GM10248 (cell line): ENCODE measurements at places on chromosomes 4 and X.

DNA sequence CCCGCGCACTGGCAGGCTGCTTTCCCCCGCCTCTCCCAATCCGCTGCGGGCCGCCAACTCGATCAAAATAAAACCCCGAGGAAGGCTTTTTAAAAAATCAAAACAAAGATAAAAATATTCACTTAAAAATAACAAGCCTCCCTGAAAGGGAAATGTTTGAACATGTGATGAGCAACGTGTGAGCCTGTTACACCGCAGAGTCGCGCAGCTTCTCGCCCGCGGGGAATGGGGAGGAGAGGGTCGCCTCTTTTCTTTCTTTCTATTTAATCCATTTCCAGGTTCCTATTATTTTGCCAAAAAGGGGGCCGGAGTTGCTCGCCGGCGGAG, 326.0 kb upstream of the F9 start:
- DNase-seq, result no peak

- no peak for DNase-seq
Observed at GRCh38 chrX:96791559-96791958, 92.1 kb upstream of the RPA4 start.

GRCh38 chr4:99746443-99746842, 70.2 kb upstream of the DAPP1 start:
- no peak for DNase-seq

DNA sequence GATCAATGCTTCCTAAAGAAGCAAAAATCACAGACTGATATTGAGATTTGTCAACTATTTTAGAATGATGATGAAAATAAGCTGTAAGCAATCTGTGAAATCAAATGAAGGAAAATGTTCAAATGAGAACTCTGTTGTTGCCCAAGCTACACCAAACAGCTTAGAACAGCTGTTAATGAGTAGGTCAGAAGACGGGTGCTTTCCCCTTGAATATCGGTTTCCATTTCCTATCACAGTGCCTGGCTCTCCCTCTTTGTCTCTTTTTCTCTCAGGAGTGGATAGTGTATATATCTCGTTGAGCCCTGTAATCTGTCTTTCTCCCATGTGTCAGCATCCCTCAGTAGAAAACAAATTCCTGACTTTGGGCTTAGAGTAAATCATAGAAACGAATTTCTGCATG, 1592.9 kb upstream of the TENM3 start:
- peak; percentile 11 for DNase-seq

DNA sequence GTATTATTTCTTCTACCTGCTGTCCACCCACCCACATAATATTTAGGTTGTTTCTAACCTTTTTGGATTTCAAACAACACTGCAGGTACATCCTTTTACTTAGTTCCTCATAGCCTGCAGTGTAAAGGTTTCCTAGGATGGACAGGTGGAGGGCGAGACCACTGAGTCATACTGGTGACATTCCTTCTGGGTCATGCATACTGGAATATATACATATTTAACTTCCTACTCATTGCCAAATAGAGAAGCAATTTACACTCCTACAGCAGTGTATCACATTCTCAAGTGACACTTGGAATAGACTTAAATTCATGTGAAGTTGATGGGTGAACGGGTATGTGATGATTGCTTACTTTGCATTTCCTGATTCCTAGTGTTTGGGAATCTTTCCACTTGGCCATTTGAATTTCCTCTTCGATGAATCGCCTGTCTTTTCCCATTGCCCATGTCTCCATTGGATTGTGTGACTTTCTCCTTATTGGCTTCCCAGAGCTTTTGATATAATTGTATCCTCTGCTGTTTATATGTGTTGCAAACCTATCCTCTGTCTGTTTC, 8.2 kb upstream of the PPP2R2C start:
- DNase-seq, result no peak

DNA sequence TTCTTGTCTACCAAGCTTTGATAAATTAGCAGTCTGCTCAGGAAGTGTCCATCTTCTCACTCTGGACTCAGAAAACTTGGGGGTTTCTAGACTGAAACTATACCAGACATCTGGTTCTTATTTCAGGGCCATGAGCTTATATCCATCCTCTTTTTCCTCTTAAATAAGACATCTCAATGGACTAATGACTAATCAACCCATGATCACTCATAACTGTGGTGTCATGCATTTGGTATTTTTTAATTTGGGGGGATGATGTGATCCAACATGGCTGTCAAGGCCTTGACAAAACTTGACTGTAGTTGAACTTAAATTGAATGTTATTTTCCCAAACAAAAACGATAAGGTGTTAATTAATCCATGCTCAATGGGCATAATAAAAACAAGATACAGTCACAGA, 87.8 kb downstream of the GPRASP3 start:
- DNase-seq, result no peak

GRCh38 chr4:23614284-23614892, 275.5 kb downstream of the PPARGC1A start:
- peak; percentile 5 for DNase-seq

DNA sequence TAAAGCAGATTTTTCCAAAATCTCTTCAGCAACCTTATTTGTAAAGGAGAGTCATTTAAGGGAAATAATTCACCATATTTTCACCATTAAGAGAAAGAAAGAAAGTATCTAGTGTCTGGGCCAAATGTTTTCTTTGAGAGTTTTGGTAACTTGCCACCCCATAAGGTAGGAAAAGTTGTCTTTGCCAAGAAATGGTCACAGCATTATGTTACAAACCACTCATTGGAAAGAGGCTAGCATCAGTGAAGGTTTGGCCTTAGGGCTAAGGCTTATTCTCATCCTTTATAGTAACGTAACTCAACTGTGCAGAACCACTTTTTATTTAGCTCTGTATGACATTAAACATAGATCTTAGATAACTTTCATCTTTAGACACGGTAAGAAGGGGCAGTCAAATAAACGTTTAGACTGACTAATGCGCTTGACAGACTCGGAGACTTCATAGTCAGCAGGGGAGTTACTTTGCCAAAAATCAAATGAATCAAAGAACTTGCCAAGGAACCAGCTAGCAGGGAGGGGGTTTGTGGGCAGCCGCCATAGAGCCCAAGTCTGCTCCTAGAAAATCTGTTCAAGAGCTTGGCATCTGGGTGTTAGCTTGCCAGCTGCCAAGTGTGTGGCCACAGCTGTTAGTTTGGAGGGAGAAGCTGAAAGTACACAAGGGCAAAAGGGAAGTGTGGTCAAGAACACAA, 182.8 kb upstream of the GRID2 start:
- no peak for DNase-seq

- no peak for DNase-seq
Observed at GRCh38 chr4:182185491-182185890, 57.7 kb upstream of the TENM3 start.

DNA sequence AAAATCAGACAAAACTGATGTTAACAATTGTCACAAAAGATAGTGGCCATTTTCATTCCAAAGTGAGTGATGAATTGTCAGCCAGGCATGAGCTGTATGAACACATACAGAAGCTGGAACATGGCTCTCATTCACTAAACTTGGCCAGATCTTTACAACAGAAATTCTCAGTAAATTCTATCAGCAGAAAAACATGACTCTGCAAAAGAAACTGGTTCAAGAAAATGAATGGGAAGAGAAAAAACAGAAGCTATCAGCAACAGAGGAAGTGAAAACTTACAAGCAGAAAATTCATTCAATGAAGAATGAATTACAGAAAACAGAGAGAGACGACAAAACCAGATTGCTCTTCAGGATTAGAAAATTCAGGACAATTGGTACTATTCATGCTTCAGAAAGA, 249.6 kb downstream of the COL25A1 start:
- no peak for DNase-seq

GRCh38 chr4:151429957-151430570, 21.1 kb downstream of the FHIP1A start:
- peak; percentile 21 for DNase-seq

GRCh38 chrX:38754102-38754790, 47.0 kb upstream of the MID1IP1 start:
- peak; percentile 24 for DNase-seq

- DNase-seq, result no peak
Observed at GRCh38 chrX:46251755-46252154, 293.5 kb downstream of the ZNF674 start.

- DNase-seq, result no peak
Observed at GRCh38 chr4:86421461-86421860, 61.6 kb upstream of the MAPK10 start.

GRCh38 chr4:9841072-9841471, 59.6 kb downstream of the DRD5 start:
- DNase-seq, result no peak

- no peak for DNase-seq
Observed at GRCh38 chr4:92163348-92163747, 140.4 kb upstream of the GRID2 start.

GRCh38 chr4:107069049-107069448, 32.9 kb upstream of the DKK2 start:
- DNase-seq, result peak; percentile 13

DNA sequence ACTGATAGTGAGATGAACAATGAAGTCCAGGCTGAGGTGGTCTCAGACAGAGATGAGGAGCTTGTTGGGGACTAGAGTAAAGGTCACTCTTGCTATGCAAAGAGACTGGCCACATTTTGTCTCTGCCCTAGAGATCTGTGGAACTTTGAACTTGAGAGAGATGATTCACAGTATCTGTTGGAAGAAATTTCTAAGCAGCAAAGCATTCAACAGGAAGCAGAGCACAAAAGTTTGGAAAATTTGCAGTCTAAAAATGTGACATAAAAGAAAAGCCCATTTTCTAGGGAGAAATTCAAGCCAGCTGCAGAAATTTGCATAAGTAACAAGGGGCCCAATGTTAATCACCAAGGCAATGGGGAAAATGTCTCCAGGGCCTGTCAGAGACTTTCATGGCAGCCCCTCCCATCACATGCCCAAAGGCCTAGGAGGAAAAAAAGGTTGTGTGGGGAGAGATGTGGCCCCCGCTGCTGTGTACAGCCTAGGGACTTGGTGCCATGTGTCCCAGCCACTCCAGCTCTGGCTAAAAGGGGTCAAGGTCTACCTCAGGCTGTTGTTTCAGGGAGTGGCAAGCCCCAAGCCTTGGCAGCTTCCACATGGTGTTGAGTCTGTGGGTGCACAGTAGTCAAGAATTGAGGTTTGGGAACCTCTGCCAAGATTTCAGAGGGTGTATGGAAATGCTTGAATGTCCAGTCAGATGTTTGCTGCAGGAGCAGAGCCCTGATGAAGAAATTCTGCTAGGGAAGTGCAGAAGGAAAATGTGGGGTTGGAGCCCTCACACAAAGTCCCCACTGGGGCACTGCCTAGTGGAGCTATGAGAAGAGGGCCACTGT, 262.8 kb downstream of the DKK2 start:
- no peak for DNase-seq

DNA sequence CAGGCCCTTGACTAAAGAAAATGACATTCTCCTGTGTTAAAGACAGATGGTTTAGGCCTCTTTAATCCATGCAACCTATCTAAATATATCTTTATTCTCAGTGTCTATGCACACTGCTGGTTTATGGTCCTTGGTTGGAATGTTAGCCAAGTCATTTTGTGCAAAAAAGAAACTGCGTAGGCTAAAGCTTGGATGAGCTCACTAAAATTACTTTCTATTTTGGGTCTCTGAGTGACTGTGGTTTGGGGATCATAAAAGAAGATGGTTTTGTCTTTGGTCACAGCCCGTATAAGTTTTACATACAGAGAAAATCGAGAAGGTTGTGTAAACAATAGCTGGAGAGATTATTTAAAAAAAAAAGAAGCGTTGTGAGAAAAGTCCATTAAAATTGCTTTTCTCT, 443.6 kb downstream of the UBE2NL start:
- DNase-seq, result no peak

- DNase-seq, result no peak
Observed at GRCh38 chrX:21885568-21885967, 29.8 kb downstream of the YY2 start.

DNA sequence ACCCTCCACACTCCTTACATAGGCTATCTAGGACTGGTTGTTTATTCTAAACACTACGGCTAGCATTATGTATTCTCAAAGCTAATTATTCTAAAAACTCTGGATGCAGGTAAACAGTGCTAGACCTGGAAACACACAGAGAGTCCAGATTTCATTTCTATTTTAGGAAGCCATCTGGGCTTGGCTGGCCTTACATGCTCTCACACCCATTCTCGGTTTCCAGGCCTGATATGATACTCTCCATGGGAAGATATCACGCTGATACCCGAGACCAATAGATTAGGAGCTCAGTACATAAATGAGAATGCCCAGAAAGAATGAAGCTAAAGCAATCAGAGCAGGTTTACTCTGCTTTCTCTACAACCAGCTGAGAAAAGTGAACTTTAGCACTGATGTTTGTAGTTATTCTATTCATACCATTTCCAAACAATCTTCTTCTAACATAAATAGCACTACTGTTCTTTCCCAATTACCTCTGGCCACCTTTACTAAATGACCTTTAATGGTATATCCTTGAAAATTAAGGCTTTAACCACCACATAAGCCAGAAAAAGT, 973.3 kb downstream of the PCDH18 start:
- no peak for DNase-seq

GRCh38 chr4:109548655-109549054, 11.4 kb upstream of the MCUB start:
- DNase-seq, result no peak

GRCh38 chrX:138765051-138765450, 53.5 kb upstream of the FGF13 start:
- DNase-seq, result no peak

- DNase-seq, result no peak
Observed at GRCh38 chr4:42906891-42907759, 14.6 kb downstream of the GRXCR1 start.

DNA sequence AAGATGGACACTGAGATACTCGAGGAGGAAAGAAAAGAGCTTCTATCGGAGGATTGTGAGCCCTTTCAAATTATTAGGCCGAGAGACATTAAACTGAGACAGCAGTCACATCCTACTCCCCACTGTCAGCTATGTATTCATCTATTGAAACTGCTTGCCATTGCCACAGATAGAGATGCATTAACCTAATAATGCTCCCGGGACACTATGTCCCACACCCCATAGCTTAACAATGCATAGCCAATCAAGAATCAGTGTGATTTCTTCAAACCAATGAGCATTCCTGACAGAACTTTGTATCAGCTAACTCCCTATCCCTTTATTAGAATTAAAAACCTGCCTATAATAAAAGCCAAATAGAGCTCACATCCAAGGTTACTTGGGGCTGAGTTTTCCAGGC, 118.1 kb upstream of the NEIL3 start:
- DNase-seq, result no peak

DNA sequence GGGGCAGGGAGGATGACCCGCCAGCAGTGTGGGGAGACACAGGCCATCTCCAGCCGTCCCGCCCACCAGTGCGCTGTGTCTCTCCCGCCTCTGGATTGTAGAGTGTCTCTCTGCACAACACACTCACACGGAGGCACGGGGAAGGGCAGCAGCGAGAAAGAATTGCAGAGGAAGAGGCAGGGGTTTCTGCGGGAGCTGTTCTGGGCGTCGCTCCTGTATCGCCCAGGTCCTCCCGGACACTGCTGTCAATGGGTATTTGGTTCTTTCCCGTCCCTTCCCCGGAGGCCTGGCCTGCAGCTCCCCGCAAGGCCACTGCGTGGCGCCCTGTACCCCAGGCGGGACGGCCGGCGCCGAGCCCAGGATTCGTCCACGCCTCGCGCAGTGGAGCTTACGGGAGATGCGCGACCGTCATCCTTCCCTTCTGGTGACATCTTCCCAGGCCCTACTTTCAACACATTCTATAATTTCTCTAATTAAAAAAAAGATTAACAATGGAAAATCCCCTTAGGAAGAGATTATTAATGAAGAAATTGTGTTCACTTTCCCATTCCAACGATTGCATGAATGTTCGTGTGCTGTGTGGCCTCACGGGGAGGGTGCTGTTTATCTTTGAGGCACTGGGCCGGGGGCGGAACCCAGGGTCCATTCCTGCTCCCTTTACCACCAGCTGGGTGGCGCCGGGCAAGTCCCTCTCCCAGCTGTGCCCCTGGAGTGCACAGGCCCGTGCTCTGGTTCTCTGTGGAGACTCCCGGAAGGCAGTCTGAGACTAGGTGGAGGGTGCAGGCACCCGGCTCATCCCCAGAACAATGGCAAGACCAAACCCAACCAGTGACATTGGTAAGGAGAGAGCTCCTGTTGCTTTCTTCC, 95.7 kb downstream of the CPZ start:
- DNase-seq, result no peak
